ENCODE measurements at places on chromosomes 13 and 19.
A peak's percentile ranks its signal among the peaks of the same experiment; 100 is the strongest.

GRCh38 chr19:2097203-2097885, 629 bp downstream of the IZUMO4 start:
- DNase-seq = peak; percentile 58

DNA sequence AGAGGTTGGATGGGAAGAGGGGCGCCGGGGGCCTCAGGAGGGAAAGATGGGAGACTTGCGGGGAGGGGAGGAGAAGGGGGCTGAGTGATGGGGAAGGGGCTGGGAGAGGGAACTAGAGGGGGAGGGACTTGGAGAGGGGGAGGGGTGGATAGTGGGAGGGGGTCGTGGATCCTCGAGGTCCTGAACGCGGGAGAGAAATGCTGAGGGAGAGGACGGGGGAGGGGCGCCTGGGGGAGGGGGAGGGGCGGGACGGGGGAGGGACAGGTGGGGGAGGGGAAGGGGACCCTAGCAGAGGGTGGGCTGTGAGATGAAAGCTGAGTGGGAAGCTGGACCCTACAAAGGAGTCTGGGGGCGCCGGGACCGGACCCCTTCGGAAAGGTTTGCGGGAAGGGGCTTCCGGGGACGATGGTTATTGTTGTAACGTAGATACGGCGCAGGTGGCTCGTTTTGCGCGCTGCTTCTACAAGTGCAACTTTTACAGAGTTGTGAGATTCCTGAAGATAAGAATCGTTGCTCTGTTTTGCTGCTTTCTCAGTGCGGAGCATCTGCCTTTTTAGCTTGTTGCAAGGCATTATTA, 418 bp downstream of the ZNF444 start:
- peak; percentile 17 for DNase-seq

DNA sequence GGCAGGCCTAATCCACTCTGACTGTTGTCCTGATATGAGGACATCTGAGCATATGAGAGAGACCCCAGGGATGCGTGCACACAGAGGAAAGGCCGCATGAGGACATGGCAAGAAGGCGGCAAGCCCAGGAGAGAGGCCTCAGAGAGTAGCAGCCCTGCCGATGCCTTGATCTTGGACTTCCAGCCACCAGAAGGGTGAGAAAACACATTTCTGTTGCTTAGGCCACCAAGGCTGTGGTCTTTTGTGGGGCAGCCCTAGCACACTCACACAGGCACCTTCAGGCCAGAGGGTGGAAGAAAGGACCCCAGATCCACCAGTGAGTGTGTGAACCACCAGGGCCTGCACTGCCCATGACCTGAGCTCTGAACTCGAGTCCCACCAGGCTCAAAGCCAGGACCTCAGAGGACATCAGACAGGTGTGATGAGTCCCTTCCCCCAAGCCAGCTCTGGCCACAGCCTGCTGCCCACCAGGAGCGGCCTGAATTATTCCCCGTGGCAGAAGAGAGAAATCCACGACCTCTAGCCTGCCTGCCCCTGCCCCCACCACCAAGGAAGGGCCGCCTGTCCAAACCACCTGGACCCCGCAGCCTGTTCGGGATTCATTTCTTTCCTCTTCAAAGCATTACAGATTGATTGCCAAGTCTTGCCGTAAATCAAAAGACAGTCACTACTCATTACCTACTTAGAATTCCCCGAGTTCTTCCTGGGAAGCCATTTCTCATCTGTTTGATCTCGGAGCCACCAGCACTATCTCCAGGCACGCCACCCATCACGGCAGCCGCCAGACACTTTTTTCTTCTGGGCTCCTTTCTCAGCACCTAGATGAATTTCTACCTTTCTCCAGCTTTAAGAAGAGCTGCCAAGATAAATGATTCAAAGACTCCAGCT, 72.2 kb downstream of the CEBPG start:
- no peak for DNase-seq

DNA sequence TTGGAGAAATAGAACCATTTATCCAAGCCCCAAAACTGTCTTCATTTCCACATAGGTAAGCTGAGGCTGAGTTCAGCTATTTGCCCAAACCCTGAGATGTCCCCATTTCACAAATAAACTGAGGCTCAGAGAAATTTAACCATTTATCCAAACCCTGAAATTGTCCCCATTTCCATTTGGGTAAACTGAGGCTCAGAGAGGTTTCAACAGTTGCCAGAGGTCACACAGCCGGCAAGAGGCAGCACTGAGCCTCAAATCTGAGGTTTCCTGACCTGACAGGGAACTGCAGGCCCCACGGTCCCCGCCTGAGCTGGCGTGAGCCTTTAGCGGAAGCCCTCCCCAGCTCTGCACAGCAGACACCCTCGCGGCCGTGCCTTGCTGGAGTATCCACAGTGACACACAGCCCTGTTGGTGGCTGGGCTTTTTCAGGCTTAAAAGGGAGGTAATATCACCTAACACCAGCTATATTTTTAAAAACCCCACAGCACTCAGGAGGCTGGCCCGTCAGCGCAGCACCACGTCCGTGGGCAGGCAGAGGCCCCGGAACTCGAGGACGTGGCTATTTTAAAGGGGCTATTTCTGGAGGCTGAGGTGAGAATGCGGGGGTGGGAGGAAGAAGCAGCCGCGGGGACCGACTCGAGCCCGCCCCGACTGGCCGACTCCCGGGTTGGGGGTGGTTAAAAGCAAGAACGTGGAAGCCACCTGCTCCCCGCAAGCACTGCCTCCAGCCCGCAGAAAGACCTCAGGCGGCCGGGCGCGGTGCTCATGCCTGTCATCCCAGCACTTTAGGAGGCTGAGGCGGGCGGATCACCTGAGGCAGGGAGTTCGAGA, 18.5 kb downstream of the PTPRS start:
- DNase-seq = no peak

DNA sequence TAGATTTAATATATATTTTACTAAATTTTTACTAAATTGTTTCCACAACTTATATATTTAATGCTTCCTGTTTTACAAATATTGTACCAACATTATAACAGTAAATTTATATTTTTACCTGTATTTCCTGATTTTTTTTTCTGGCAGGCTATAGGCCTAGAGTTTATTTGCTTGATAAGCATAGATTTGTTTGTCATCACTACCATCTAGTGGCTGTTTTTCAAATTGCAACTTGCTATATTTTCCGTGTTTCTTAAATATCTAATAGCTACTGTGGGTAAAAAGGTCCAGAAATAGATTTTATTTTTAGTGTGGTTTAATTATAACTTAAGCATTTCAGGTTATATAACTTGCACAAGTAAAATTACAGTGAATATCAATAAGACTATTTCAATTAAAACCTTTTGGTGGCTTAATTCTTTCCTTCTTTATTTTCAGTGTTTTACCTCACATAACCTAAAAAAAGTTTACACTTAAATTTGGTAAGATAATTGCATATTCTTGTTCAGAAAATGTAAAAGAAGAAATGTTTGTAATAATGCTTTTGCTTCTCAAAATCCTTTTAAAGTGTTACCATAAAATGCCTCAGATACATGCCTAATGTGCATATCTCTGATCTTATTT, 60.6 kb downstream of the NDFIP2 start:
- peak; percentile 10 for DNase-seq

DNA sequence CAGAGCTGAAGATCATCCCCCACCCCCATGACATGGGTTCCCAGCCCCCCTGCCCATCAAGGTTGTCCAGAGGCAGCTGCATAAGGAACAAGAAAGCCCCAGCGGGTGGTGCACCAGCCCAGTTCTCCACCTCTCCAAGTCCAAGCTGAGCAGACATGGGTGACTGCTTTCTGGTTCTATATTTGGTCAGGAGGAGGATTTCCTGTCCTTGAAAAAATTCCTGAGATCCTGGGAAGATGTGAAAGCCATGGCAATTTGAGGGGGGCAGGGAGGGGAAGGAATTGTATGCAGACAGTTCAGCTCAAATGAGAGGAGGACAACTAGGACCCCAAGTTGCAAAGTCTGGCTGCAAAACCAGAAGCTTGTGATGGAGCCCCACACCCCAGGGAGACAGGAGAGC, 55.4 kb upstream of the ADGRE5 start:
- no peak for DNase-seq

Data from stimulated activated CD4-positive, alpha-beta T cell treated with anti-CD3 and anti-CD28 coated beads, Interleukin-4, amount 100 ng/mL, for 24 hours (primary cell).